Fibroblast of lung (primary cell): ENCODE measurements at places on chromosomes 6 and 20. TPM values are rescaled to one million over a fixed set of nuclear protein-coding genes. Genes with fewer than 3 reads are reported as not detected.
A peak's percentile ranks its signal among the peaks of the same experiment; 100 is the strongest.

DNA sequence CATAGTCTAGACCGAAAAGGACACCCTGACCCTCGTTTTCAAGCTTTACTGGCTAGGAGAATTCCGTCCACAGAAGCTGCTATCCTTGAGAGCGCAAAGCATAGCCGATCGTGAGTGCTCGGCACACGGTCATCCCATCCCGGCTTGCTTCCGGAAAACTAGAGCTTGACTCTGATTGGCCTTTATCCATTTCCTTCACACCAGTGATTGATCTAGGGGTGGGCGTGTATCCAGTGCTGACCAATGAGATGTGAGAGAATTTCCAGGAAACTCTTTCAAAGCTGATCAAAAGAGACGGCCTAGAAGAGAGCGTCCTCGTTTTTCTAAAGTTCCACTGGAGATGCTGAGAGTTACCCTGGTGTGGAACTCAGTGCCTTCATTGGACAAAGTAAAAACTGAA is 41.0 kb upstream of the NFATC2 start:
- no peak overlapping the region for H3K27ac ChIP-seq
- H3K27me3 ChIP-seq: no peaks in the 10 kb centered on the region
- H3K4me3 ChIP-seq: no peak overlapping the region
- H3K36me3 ChIP-seq: no peaks in the 10 kb centered on the region

DNA sequence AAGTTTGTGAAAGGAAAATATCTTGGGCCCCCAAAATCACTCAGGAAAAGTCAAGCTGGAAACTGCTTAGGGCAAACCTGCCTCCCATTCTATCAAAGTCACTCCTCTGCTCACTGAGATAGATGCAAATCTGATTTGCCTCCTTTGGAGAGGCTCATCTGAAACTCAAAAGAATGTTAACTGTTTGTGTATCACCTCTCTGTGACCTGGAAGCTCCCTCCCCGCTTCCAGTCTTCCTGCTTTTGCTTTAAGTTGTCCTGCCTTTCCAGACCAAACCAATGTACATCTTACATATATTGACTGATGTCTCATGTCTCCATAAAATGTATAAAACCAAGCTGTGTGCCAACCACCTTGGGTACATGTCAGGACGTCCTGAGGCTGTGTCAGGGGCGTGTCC is 331.4 kb upstream of the QKI start:
- no peaks in the 10 kb centered on the region for H3K36me3 ChIP-seq
- no peak overlapping the region for H3K4me3 ChIP-seq
- no peaks in the 10 kb centered on the region for H3K27me3 ChIP-seq
- no peak overlapping the region for H3K27ac ChIP-seq

KIF6 gene
- total RNA-seq: 0.77 and 0.83 TPM in 2 replicates

FERMT1 gene
- total RNA-seq: 3.3 and 6.8 TPM in 2 replicates

GNAS-AS1 gene
- total RNA-seq: 0.33 and 0.51 TPM in 2 replicates

DAAM2 gene
- 25.9 and 41.5 TPM in 2 replicates for total RNA-seq

FILIP1 gene
- 0.33 and 0.77 TPM in 2 replicates for total RNA-seq

GRCh38 chr6:166597711-166598440 is 11.4 kb upstream of the RAMACL start:
- H3K27ac ChIP-seq: peak overlapping the region; percentile 96
- peaks cover 35% of the 10 kb centered on the region for H3K4me1 ChIP-seq
- H3K36me3 ChIP-seq: peaks cover 2% of the 10 kb centered on the region
- no peaks in the 10 kb centered on the region for H3K27me3 ChIP-seq

- H3K4me1 ChIP-seq: no peaks in the 10 kb centered on the region
- no peak overlapping the region for H3K27ac ChIP-seq
- H3K4me3 ChIP-seq: no peak overlapping the region
- DNase-seq: no peak
Measured at GRCh38 chr20:13681248-13682125, 42.8 kb upstream of the TASP1 start.

- H3K36me3 ChIP-seq: no peaks in the 10 kb centered on the region
- no peak overlapping the region for H3K27ac ChIP-seq
Measured at GRCh38 chr6:79438030-79438429, 99.2 kb downstream of the LCA5 start.

GRCh38 chr6:119308048-119308570 is 41.5 kb downstream of the MAN1A1 start:
- H3K27ac ChIP-seq: no peak overlapping the region
- H3K36me3 ChIP-seq: no peaks in the 10 kb centered on the region
- peak; percentile 85 for DNase-seq
- no peaks in the 10 kb centered on the region for H3K27me3 ChIP-seq
- no peak overlapping the region for H3K4me3 ChIP-seq

GRCh38 chr6:157681041-157681650 is 141.9 kb upstream of the SNX9 start:
- no peak overlapping the region for H3K4me3 ChIP-seq
- peaks cover 15% of the 10 kb centered on the region for H3K27me3 ChIP-seq
- no peak for DNase-seq

DNA sequence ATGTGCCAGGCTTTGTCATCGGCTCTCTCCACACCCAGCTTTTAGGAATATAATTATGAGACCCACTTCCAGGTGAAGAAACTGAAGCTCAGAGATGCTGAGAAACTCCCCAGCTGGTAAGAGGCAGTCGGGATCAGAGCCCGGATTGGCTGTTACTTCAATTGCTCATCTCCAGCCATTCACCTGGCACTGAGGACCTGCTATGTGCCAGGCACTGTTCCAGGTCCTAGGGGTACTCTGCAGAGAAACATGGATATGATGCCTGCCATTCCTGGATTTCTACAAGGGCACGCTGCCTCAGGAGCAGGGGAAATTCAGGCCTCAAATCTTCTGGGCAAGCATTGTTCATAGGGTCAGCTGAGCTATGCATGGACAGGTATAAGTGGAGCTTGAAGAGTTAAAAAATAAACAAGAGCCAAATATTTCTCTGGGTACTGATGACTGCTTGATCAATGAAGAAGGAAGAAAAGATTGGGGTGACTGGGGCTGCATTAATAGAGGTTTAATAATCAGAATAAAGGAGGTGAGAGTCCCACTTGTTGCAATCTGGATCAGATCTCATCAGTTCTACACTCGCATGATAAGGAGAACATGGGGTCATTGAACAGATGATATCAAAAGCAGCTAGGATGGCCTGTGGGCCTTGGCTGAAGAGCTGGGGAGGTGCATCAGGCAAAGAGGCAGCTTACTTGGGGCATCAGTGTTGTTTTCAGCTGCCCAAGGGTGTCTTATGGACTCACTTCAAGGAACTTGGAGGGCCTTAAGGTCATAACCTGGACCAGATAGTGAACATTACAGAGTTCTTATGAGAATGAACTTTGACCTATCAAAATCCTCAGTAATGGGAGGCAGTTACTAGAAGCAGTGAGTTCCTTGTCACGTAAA is 80.9 kb upstream of the TOX2 start:
- DNase-seq: no peak
- no peaks in the 10 kb centered on the region for H3K36me3 ChIP-seq
- H3K27ac ChIP-seq: no peak overlapping the region
- H3K4me3 ChIP-seq: no peak overlapping the region
- H3K27me3 ChIP-seq: peaks cover 11% of the 10 kb centered on the region

- H3K27ac ChIP-seq: no peak overlapping the region
- no peaks in the 10 kb centered on the region for H3K27me3 ChIP-seq
- H3K4me3 ChIP-seq: no peak overlapping the region
- no peaks in the 10 kb centered on the region for H3K36me3 ChIP-seq
Measured at GRCh38 chr20:16167423-16168130, 405.7 kb downstream of the KIF16B start.

ZSWIM3 gene
- 5.6 and 7.6 TPM in 2 replicates for total RNA-seq

EEF1A2 gene
- 1.7 and 2.6 TPM in 2 replicates for total RNA-seq

GRCh38 chr20:8346700-8347270 is 214.7 kb downstream of the PLCB1 start:
- no peak overlapping the region for H3K4me3 ChIP-seq
- no peak overlapping the region for H3K27ac ChIP-seq
- no peak for DNase-seq

DNA sequence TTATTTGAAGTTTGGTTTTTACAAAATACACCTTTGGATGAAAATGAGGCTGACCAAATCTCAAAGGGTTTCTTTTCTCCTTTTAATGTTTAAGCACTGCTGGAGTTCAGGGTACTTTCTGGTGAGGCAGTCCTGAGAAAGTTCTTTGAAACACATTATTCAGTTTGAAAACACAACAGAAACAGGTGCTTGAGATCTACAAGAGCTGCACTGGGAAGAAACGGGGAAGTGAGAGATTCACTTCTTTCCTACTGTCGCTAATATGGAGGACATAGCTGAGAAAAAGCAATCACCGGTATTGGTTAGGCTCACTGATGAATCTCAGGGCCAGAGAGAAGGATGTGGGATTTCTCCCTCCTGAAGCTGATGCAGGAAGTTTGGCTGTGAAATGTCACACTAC is 22.9 kb upstream of the TMEM170B start:
- H3K27me3 ChIP-seq: no peaks in the 10 kb centered on the region
- H3K36me3 ChIP-seq: no peaks in the 10 kb centered on the region
- no peaks in the 10 kb centered on the region for H3K4me1 ChIP-seq
- no peak overlapping the region for H3K27ac ChIP-seq
- no peak for DNase-seq
- no peak overlapping the region for H3K4me3 ChIP-seq

- no peaks in the 10 kb centered on the region for H3K27me3 ChIP-seq
- H3K4me3 ChIP-seq: no peak overlapping the region
- no peak overlapping the region for H3K27ac ChIP-seq
- no peaks in the 10 kb centered on the region for H3K36me3 ChIP-seq
- peak; percentile 80 for DNase-seq
Measured at GRCh38 chr6:159979136-159979874, 10.4 kb downstream of the IGF2R start.

DNA sequence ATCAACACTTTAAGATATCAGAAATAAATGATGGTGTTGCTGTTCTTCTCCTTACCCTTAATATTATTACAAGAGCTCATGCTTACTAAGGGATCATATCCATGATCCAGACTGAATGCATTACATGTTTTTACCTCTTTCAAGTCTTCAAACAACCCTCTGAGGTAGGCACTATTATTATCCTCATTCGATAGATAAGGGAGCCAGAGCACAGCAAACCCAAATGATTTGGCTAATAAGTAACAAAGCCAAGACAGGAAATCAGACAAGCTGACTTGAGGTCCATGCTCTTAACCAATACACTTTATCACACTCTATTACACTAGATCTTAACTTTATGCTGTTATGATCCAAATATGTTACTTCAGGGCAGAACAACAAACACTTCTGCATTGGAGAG is 145.9 kb downstream of the RALGAPA2 start:
- no peak for DNase-seq
- no peaks in the 10 kb centered on the region for H3K36me3 ChIP-seq
- H3K27ac ChIP-seq: no peak overlapping the region
- no peak overlapping the region for H3K4me3 ChIP-seq
- no peaks in the 10 kb centered on the region for H3K4me1 ChIP-seq

ZMYND8 gene
- 7.4 and 13.0 TPM in 2 replicates for total RNA-seq

- no peaks in the 10 kb centered on the region for H3K36me3 ChIP-seq
- H3K4me3 ChIP-seq: no peak overlapping the region
- H3K27ac ChIP-seq: no peak overlapping the region
Measured at GRCh38 chr6:13763740-13764381, 50.5 kb downstream of the MCUR1 start.

DNA sequence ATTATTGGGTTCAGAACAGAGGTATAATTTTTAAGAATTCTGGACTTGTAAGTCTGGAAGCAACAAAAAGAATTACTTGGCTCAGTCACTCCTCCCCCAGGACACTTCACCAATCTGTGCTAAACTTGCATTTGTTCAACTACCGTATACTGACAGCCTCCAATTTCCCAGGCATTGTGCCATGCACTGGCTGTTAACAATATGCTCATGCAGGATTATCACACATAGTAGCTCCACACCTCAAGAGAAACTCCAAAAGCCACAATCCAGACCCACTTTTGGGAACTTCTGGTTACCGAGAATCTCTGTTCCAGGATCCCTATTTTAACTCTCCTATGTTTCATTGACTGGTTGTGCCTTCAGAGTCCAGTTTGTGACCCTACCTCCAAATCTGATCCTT is 7.7 kb downstream of the ADGRF1 start:
- peaks cover 2% of the 10 kb centered on the region for H3K27me3 ChIP-seq
- DNase-seq: no peak
- no peak overlapping the region for H3K27ac ChIP-seq

DNA sequence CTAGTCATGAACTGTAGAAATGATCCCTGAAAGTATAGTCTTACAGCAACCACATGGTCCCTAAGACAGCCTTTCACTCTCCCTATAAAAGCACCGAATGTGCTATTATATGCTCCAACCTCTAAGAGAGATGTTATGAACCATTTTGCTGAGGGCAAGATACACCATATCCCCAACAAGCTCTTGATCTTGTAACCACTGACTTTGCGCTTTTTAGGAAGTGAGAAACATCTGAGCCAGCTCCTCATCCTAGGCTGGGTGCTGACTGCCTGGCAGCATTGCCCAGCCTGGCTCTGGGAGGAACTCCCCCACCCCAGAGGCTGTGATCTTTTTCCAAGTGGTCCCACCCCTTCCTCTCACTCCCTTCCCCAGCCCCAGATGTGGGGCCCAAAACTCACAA is 3.1 kb upstream of the EMILIN3 start:
- H3K27ac ChIP-seq: no peak overlapping the region
- DNase-seq: no peak
- H3K4me3 ChIP-seq: no peak overlapping the region
- H3K36me3 ChIP-seq: no peaks in the 10 kb centered on the region
- H3K4me1 ChIP-seq: no peaks in the 10 kb centered on the region
- H3K27me3 ChIP-seq: peaks cover 27% of the 10 kb centered on the region

DNA sequence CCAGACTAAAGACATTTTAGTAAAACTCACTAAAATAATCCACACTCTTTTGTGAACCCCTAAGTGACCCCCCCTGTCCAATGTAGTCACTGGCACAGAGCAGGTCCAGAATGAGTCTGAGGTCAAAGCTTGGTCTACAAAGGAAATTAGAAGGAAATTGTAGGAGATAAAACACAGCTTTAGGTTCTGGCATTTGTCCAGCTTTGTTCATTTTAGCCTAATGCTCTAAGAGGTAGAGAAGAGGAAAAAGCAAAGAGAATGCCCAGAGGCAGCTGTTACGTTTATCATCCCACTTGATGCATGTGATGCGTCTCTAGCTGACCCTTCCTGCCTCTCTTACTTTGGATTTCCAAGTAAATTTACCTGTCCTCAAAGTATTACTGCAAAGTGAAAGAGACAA is 62.5 kb downstream of the CNKSR3 start:
- H3K4me1 ChIP-seq: peaks cover 7% of the 10 kb centered on the region
- peak; percentile 36 for DNase-seq
- H3K27ac ChIP-seq: peak overlapping the region; percentile 20
- H3K4me3 ChIP-seq: no peak overlapping the region
- no peaks in the 10 kb centered on the region for H3K27me3 ChIP-seq

DNA sequence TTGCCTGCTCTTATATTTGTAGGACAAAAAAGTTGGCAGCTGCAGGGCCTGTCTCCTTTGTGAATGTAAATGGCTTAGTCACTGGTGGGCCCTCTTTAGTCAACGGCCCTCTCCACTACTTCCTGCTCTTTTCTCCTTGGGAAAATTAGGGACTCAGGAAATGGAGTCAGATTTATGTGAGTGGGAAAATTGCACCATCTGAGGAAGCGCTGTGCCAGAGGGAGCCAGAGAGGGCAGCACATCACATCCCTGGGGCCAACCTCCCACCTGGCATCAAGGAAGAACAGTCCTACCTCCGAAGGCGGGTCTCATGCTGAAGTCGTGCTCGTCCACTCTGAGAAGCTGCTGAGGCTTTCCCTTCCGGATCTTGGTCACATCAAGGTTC is 15.6 kb downstream of the GABRR2 start:
- no peak overlapping the region for H3K27ac ChIP-seq
- no peak overlapping the region for H3K4me3 ChIP-seq
- peaks cover 7% of the 10 kb centered on the region for H3K27me3 ChIP-seq
- no peaks in the 10 kb centered on the region for H3K36me3 ChIP-seq
- peaks cover 9% of the 10 kb centered on the region for H3K4me1 ChIP-seq
- DNase-seq: no peak
